ENCODE measurements at places on chromosomes 6 and 20.

- DNase-seq = no peak
These were observed 16.4 kb downstream of the ABT1 start for GRCh38 chr6:26613201-26613600.

DNA sequence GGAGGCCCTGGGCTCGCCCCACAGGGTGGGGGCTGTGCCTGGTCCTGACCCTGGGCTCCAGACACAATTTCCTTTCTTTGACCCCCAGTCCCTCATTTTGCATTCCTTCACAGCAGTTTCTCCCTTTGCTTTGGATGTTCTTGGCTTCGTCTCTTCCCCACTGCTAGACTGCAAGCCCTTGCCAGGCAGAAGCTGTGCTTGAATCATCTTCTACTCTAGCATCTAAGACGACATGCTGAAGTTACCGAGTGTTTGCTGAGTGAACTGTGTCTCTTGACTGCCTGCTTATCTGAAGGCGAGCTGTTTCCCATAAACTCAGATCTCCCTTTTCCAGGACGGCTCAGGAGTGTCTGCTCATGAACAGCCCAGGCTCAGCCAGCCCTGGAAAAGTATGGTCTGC is 14.3 kb upstream of the SYNDIG1 start:
- DNase-seq = no peak

GRCh38 chr6:122198922-122199321 is 200.5 kb upstream of the HSF2 start:
- DNase-seq = no peak

DNA sequence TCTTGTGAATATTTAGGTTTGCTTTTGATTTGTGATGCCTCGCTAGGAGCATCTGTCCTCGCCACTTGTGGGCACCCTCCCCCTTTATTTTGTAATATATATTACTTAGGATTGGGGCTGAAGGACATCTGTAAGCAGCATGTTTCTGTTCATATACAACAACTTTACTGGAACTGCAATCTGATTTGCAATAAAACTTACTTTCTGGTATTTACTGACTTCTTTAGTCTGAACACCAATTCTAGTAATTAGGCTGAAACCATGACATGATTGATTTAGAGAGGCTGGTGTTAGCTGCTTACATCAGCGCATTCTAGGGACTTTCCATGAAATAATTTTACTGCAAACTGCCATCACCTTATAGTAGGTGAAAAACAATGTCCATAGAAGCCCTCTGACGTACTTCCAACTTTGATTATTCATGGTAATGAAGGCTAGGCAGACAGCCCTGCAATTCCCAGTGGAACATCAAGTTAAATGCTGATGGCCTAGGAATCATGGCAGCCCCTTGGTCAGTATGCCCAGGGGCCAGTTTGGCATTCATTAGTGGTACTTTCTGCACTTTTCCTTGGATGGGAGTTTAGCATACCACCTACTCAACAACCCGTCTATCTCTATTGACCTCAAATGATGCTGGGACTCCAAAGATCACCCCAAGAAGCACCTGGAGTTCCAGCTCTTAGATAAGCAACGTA is 132.9 kb upstream of the MCHR2 start:
- DNase-seq = no peak

DNA sequence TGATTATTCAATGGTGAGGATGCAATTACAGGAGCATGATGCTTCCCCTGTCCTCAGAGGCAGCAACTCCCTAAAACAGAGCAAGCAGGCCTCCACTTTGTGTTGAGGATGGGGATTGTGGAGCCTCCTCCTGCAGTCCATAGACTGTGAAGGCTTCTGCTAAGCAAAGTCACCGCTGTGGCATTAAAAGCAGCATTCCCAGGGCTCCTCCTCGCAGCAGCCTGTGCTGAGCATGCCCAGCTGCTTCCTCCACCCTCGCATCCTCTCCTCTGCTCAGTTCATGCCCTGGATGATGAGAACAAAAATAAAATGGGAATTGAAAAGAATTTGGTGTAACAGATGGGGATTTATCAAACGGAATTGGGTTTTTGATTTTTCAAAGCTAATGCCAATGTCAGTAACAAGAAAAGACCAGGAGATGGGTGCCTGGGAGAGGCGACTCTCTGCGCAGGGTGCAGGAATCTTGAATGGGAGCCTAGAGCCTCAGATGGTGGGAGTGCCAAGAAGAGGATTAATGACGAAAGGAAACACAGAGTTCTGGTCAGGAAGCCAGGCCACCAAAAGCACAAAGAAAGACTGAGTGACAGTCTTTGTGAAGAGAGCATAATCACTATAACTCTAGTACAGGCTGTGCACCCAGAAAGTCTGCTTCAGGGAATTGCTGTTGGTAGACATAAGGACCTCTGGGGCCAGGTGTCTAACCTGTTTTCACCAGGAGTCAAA is 347.6 kb downstream of the TPBG start:
- no peak for DNase-seq

DNA sequence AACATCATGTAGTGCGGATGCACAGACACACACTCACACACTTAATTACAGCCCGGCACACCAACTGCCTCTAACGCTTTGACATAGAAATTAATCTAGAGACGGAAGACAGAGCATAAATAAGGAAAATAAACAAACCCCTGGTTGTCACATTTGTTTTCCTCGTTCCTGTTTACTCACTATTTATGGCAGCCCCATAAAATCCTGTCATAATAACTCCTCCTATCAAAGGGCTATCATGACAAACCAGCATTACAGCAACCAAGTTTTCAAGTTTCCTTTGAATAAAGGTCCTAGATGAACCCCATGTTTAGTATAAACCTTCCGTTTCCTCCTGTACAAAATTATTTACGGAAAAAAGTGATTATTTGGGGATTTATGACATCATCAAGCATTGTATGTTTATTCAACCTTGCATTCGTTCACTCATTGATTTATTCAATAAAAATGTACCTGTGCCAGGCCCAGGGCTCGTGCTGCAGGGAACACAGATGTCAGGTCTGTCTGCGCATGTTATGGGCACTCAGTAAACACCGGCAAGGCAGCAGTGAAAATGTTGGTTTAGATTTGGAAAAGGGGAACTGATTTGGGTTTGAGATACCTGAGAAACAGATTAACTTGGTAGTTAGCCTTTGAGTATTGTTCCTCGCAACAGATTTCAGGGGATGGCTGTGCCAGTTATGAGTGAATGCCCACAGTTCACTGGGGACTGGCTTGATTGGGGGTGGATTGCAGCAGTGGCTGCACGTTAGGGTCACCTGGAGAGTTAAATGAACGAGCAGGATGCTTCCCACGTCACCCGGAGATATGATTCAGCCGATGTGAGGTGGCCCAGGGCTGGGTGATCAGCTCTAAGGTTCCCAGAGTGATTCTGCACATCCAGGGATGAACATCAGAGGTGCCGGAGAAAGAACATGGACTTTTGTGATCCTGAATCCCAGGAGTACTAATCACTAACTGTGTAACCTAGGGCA is 295.3 kb upstream of the FOXQ1 start:
- no peak for DNase-seq

DNA sequence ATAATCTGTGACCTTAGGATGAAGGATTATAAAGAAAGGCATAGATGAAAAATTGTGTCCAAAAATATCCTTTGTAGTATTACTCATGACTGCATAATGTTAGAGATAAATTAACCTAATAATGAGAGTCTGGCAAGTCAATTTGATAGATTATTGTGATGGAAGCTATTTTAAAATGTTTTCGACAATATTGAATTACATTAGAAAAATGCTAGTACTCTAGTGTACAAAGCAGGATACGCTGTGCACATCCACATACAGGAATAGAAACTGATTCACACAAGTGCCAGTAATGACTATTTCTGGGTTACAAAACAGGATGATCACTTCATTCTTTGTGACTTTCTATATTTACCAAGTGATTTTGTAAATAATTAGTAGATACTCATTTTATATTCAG is 3.3 kb downstream of the SLC17A2 start:
- no peak for DNase-seq

GRCh38 chr20:52971498-52972189 is 514 bp upstream of the TSHZ2 start:
- no peak for DNase-seq

DNA sequence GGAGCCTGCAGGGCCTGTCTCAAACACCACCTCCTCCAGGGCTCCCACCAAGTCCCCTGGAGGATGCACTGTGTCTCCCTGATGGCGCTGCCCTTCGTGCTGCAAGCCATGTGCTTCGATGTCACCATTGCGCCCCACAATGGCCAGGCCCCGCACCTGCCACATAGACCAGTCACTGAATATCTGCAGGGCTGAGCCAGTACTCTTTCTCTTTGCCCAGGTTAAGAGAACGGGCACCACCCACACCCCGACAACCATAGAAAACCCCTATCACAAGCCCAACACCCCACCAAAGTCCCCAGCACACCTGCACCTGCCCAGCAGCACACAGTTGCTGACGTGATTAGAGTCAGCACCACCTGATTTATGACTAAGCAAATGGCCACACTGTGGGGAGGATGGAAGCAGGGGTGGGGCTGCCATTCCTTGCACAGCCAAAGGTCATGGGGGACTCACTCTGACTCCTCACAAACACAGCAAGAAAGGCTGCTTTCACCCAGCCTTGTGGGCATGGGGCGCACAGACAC is 104.3 kb downstream of the SLC23A2 start:
- DNase-seq = no peak

- DNase-seq = no peak
These were observed 2.0 kb downstream of the FOXC1 start for GRCh38 chr6:1611572-1612298.

GRCh38 chr6:34170346-34170745 is 24.5 kb upstream of the GRM4 start:
- DNase-seq = no peak

DNA sequence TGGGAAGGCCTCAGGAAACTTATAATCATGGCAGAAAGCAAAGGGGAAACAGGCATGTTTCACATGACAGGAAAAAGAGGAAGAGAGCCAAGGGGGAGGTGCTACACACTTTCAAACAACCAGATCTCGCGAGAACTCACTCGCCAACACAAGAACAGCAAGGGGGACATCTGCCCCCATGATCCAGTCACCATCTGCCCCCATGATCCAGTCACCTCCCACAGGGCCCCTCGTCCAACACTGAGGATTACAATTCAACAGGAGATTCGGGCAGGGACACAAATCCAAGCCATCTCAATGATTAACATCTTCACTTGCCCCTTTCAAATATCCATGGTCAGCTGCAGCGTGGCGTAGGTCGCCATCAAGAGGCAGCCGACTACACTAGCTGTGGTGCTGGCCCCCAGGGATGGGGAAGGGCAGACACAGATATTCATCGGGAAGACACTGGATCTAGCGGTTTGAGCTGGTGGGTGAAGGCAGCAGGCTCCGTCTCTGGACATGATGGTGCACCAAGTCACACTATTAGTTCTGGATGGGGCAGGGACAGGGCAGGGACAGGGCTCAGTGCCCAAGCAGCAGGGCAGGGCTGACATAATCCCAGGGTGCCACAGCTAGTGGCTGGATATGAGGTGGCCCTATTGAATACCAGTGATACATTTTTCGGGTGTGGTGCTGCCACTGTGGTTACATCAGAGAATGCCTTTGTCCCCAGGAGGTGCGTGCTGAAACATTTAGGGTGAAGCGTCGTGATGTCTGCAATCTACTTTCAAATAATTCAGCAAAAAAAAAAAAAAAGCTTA is 31.6 kb downstream of the TUBB2B start:
- DNase-seq = peak; percentile 8

DNA sequence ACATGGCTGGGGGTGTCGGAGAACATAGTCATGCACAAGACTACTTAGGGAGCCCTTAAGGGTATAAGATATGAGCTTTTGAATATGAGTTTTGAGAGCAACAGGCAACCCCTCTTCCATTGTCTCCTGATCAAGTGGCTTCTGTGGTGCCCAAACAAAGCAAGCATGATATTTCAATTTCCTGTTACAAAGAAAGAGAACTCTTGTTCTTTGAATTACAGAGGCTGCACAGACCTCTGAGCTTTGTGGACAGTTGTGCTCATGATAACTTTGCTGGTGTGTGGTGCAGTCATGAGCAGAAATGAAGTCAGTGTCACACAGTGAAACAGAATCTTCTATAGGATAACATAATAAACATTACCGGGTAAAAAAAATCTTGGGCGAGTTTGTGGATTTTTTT is 66.8 kb upstream of the THEMIS start:
- DNase-seq = no peak

- DNase-seq = no peak
These were observed 11.2 kb downstream of the GNAS-AS1 start for GRCh38 chr20:58839474-58839874.

DNA sequence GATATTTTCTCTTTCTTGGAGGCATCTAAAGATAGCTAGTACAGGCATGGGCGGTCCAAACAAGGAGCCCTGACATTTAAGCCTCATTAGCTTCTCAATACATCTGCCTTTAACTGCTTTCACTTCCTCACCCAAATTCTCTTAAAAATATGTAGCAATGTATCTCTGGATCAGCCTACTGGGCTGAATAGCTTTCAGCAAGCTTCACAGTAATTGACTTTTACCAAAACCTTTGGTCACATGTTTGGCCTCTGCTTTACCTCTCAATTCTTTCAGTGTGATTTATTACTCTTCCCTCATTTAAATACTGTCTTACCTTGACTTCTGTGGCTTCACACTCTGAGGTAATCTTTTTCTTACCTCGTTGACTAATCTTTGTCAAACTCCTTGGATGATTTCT is 1618.1 kb downstream of the GRIK2 start:
- DNase-seq = no peak

DNA sequence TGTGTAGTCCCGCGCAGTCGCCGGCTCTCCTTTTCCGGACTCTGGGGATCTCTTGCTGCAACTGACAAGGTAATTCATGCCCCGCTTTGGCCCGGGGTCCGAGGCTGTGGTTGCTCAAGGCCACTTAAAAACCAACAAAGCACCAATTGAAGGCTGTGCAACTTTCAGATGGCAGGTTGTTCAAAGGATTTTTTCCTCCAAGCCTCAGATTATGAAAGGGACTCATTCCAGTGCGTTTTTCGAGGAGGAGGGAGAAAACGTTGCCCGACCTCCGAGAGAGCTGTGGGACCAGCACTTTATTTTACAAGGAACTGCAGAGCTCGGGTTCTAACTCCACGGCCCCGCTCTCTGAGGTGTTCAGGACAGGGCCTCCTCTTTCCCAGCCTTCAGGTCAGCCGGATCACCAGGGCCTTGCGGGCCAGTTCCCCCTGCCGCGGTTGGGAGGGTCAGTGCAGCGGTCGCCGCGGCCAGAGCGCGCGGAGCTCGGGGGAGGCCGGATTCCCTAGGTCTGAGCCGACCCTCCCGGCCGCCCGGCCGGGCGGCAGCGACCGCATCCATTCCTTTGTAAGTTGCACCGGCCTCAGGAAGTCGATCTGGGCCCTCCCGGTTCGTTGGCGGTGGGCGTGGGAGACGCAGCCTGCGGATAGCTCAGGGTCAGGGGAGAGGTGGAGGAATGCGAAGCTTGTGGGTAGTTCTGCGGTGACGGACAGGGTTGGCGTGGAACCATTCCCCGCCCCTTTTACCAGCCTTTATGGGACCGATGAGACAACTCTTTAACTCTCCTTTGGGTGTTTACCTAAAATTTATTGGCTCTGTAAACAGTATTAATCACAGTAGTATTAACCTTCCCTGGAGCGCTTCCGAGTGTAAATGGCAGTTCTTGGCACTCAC is 1.6 kb downstream of the UTRN start:
- DNase-seq = peak; percentile 47

DNA sequence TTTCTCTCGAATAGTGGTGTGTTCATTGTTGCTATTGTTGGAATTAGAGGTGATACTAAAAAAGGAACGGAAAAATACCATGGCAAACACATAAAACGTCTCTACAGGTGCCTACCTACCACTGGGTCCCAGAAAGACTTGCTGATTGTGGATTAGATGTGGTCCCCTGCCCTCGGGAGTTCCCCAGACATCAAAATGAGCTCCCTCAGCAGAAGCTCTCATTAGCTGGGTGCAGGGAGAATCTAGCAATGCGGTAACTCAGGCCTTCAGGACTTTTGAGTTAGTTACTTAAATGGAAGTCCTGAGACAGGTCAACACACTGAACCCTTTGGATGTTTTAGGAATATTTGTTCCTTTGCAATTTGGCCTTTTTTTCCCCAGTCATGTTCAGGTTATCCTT is 6.1 kb downstream of the IRF4 start:
- no peak for DNase-seq

Measured in Kasumi-1 (cell line).